CD4-positive, alpha-beta memory T cell (primary cell): ENCODE measurements at places on chromosomes 12 and 14.
A peak's percentile ranks its signal among the peaks of the same experiment; 100 is the strongest.

GRCh38 chr12:109937371-109937770, 37.3 kb downstream of the TCHP start:
- no peaks in the 10 kb centered on the region for H3K4me1 ChIP-seq
- H3K36me3 ChIP-seq = peaks cover 55% of the 10 kb centered on the region
- DNase-seq = no peak
- no peaks in the 10 kb centered on the region for H3K27me3 ChIP-seq

DNA sequence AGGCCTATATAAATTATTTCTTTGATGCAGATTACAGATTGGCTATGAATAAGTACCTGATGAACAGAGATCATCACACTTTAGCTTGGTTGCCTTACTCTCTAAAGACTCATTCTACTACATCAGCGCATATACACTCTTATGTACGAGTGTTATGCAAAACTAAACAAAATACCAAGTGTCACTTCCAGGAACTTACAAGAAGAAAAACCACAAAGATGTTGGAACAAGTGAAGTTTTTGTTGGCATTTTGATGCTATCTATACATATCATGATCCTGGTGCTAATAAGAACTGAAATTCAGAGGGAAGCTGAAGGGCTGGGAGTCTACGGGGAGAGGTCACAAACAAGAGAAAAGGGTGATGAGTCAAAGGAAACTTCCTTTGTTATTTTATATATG, 47.9 kb upstream of the CERS5 start:
- no peaks in the 10 kb centered on the region for H3K36me3 ChIP-seq
- no peak overlapping the region for H3K4me3 ChIP-seq
- no peaks in the 10 kb centered on the region for H3K27me3 ChIP-seq
- peaks cover 75% of the 10 kb centered on the region for H3K4me1 ChIP-seq
- no peak overlapping the region for H3K27ac ChIP-seq

DNA sequence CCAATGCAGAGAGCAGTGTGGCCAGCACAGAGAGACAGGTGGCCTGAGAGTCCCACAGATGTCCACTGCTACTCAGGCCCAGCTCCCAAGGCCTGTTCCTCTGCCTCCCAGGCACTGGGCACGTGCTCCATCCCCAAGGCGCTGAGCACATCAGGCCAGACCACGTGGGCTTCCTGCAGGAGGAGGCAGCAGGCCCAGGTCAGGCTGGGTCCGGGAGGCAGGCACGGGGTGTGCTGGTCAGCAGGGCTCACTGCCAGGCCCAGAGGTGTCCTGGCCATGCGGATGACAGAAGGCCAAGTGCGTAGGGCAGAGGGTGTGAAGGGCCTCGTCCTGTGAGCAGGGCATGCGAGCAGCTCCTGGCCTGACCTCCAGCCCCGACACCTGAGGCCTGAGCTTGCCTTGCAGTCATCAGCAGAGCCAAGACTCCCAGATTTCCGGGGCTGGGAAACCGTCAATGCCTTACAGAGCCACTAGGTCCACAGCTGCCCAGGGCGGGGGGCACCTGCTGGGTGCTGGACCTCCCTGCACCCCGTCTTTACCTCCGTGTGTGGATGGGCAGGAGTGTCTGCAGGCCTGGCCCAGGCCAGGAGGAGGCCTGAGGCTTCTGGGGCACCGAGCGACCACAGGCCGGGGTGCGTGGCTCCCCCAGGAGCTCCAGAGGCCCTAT, 14.9 kb downstream of the TRMT61A start:
- H3K4me3 ChIP-seq = no peak overlapping the region
- no peaks in the 10 kb centered on the region for H3K36me3 ChIP-seq
- H3K27ac ChIP-seq = no peak overlapping the region
- no peaks in the 10 kb centered on the region for H3K27me3 ChIP-seq
- no peak for DNase-seq

GRCh38 chr12:92138626-92139025, 7.0 kb downstream of the BTG1 start:
- no peak for DNase-seq
- peaks cover 37% of the 10 kb centered on the region for H3K4me1 ChIP-seq
- H3K4me3 ChIP-seq = peak overlapping the region; percentile 89
- H3K36me3 ChIP-seq = peaks cover 22% of the 10 kb centered on the region
- no peaks in the 10 kb centered on the region for H3K27me3 ChIP-seq

- no peak overlapping the region for H3K4me3 ChIP-seq
- no peaks in the 10 kb centered on the region for H3K4me1 ChIP-seq
Measured at GRCh38 chr12:128382946-128383345, 116.0 kb downstream of the TMEM132C start.

GRCh38 chr12:60169904-60170303, 574.1 kb downstream of the SLC16A7 start:
- no peak for DNase-seq
- H3K27ac ChIP-seq = no peak overlapping the region
- H3K4me3 ChIP-seq = no peak overlapping the region
- no peaks in the 10 kb centered on the region for H3K27me3 ChIP-seq
- H3K4me1 ChIP-seq = no peaks in the 10 kb centered on the region

- no peak for DNase-seq
- no peak overlapping the region for H3K4me3 ChIP-seq
- H3K27me3 ChIP-seq = no peaks in the 10 kb centered on the region
Measured at GRCh38 chr14:76923431-76924370, 97.5 kb downstream of the LRRC74A start.

- H3K27me3 ChIP-seq = no peaks in the 10 kb centered on the region
- H3K4me1 ChIP-seq = no peaks in the 10 kb centered on the region
- no peak overlapping the region for H3K27ac ChIP-seq
- DNase-seq = no peak
- no peaks in the 10 kb centered on the region for H3K36me3 ChIP-seq
- no peak overlapping the region for H3K4me3 ChIP-seq
Measured at GRCh38 chr12:83245156-83245555, 558.5 kb downstream of the TMTC2 start.

- DNase-seq = no peak
- H3K4me3 ChIP-seq = no peak overlapping the region
- no peaks in the 10 kb centered on the region for H3K27me3 ChIP-seq
- H3K36me3 ChIP-seq = peaks cover 47% of the 10 kb centered on the region
- peaks cover 32% of the 10 kb centered on the region for H3K4me1 ChIP-seq
- H3K27ac ChIP-seq = no peak overlapping the region
Measured at GRCh38 chr12:57107456-57108155, 3.6 kb downstream of the STAT6 start.

DNA sequence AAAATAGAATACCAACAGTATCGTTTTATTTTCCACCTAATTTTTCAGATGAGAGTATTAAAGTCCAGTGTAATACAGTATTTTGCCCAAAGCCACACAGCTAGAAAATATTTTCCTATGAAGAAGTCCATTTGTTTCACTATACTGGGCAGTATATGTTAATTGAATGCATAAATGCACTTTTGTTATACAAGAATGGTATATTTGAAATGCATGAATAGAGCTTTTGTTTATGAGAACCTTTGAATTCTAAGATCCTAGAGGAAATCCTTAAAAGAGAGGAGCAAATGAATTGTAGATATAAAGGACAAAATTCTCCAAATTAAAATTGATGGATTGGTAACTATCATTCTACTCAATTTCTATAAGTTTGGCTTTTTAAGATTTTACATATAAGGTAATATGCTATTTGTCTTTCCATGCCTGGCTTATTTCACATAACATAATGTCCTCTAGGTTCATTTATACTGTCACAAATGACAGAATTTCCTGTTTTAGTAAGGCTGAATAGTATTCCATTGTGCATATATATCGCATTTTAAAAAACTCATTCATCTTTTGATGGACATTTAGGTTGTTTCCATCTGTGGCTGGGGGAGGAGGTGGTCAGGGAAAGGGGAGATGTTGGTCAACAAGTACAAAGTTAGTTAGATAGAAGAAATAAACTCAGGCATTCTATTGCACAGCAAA, 136.6 kb upstream of the DCN start:
- DNase-seq = no peak
- H3K36me3 ChIP-seq = no peaks in the 10 kb centered on the region
- no peak overlapping the region for H3K27ac ChIP-seq
- no peaks in the 10 kb centered on the region for H3K4me1 ChIP-seq

- no peak overlapping the region for H3K4me3 ChIP-seq
- DNase-seq = no peak
- H3K27me3 ChIP-seq = no peaks in the 10 kb centered on the region
- H3K4me1 ChIP-seq = no peaks in the 10 kb centered on the region
- H3K36me3 ChIP-seq = peaks cover 5% of the 10 kb centered on the region
Measured at GRCh38 chr12:109239179-109239578, 69.9 kb downstream of the FOXN4 start.

DNA sequence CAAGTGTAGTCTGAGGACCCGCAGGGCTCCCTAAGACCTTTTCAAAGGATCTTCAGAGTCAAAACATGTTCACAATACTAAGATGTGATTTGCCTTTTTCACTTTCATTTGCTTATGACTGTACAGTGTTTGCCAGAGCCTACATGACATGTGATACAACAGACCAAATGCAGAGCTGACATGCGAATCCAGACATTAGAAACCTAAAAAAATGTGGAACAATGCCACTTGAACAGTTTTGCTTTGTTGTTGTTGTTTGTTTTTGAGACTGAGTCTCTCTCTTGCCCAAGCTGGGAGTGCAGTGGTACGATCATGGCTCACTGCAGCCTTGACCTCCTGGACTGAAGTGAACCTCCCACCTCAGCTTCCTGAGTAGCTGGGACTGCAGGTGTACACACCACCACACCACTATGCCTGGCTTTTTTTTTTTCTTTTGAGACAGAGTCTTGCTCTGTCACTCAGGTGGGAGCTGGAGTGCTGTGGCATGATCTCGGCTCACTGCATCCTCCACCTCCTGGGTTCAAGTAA, 5.3 kb upstream of the RAB35 start:
- peaks cover 65% of the 10 kb centered on the region for H3K4me1 ChIP-seq
- peak; percentile 26 for DNase-seq
- peak overlapping the region; percentile 43 for H3K27ac ChIP-seq
- H3K36me3 ChIP-seq = no peaks in the 10 kb centered on the region
- H3K4me3 ChIP-seq = no peak overlapping the region
- no peaks in the 10 kb centered on the region for H3K27me3 ChIP-seq

GRCh38 chr12:124481257-124481750, 86.1 kb downstream of the NCOR2 start:
- no peak overlapping the region for H3K27ac ChIP-seq
- peaks cover 16% of the 10 kb centered on the region for H3K4me1 ChIP-seq
- H3K36me3 ChIP-seq = no peaks in the 10 kb centered on the region
- DNase-seq = no peak
- no peaks in the 10 kb centered on the region for H3K27me3 ChIP-seq

GRCh38 chr12:75599061-75599460, 87.7 kb upstream of the KRR1 start:
- no peaks in the 10 kb centered on the region for H3K27me3 ChIP-seq
- no peak overlapping the region for H3K4me3 ChIP-seq
- DNase-seq = no peak
- no peaks in the 10 kb centered on the region for H3K36me3 ChIP-seq

GRCh38 chr12:128702371-128702770, 121.4 kb downstream of the SLC15A4 start:
- no peak overlapping the region for H3K4me3 ChIP-seq
- no peak for DNase-seq
- no peaks in the 10 kb centered on the region for H3K36me3 ChIP-seq
- no peak overlapping the region for H3K27ac ChIP-seq
- H3K4me1 ChIP-seq = no peaks in the 10 kb centered on the region
- no peaks in the 10 kb centered on the region for H3K27me3 ChIP-seq
